Activated naive CD4-positive, alpha-beta T cell treated with anti-CD3 and anti-CD28 coated beads for 36 hours (primary cell): ENCODE measurements at places on chromosomes 2 and 18. TPM values are rescaled to one million over a fixed set of nuclear protein-coding genes. Genes with fewer than 3 reads are reported as not detected.

ANKRD62 gene
- total RNA-seq = not detected

TFCP2L1 gene
- not detected for total RNA-seq

CASP8 gene
- 39.8 TPM for total RNA-seq

FTCDNL1 gene
- 5.2 TPM for total RNA-seq

CNTNAP5 gene
- not detected for total RNA-seq

CKAP2L gene
- total RNA-seq = 49.2 TPM

HS1BP3 gene
- total RNA-seq = 6.0 TPM

GRCh38 chr18:76367168-76368125, 127.6 kb downstream of the ZNF516 start:
- peaks cover 16% of the 10 kb centered on the region for H3K4me1 ChIP-seq
- peaks cover 19% of the 10 kb centered on the region for H3K36me3 ChIP-seq
- no peak overlapping the region for H3K4me3 ChIP-seq
- H3K27me3 ChIP-seq = peaks cover 3% of the 10 kb centered on the region
- no peak overlapping the region for H3K27ac ChIP-seq
- DNase-seq = no peak

DNA sequence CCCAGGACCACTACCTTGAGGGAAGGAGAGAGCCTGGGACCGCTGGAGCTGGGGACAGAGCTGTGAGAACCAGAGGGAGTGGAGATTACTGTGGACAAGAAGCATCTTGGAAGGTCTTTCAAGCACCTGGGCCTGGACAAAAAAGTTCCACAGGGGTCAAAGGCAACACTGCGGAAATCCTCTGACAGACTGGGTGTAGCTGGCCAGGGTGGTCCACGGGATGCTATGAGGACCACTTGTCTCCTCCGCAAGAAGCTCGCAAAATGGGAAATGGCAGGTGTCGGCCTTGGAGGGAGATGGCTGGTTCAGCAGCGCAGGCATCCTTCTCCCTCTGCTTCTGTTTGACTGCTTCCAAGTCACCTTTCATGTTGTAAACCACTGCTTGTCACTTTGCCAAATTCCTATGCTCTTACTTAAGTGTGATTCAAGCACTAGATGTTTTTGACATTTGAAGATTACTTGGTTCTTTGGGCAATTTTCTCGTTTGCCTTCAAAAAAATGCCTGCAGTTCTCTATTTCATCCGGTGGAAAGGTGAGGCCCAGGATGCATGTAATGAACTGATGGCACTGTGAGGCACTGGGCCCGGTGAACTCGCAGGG, 27.7 kb downstream of the KLHL29 start:
- H3K4me1 ChIP-seq = no peaks in the 10 kb centered on the region
- H3K27ac ChIP-seq = no peak overlapping the region

DNA sequence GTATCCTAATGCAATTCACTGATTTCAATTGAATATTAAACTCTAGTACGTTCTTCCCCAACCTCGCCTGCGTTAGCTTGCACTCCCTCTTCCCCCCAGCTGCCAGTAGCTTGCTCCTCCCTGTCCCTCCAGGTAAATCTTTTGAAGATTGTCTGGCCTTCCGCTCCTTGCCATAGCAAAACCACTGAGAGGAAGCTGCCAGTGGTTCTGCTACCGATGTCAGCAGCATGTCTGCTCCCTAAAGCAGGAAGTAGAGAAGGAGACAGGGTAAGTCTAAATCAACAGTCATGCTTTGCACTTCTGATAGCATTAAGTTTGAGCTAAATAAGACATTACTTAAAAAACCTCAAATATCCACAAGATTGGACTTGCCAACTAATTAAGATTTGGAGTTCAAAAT, 89.1 kb downstream of the SCN2A start:
- no peak overlapping the region for H3K27ac ChIP-seq
- peaks cover 13% of the 10 kb centered on the region for H3K4me1 ChIP-seq
- DNase-seq = peak; percentile 35
- no peaks in the 10 kb centered on the region for H3K36me3 ChIP-seq

GRCh38 chr2:211854832-211855231, 683.8 kb downstream of the ERBB4 start:
- H3K4me3 ChIP-seq = no peak overlapping the region
- no peaks in the 10 kb centered on the region for H3K27me3 ChIP-seq
- DNase-seq = no peak
- H3K36me3 ChIP-seq = no peaks in the 10 kb centered on the region
- H3K4me1 ChIP-seq = no peaks in the 10 kb centered on the region

DNA sequence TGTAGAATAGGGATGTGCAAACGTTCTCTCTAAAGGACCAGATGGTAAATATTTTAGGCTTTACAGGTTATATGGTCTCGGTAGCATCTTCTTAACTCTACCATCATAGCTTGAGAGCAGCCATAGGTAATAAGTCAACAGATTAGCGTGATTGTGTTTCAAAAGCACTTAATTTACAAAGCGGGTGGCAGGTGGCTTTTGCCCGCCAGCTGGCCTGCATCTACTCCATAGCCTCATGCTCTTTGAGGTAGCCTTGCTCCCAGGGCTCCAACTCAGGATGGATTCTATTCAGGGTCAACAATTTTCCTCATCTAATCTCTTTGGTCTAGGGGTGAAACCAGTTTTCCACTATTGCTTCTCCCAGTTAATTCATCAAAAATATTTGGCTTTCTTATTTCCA, 5.0 kb upstream of the ATP9B start:
- no peak for DNase-seq
- H3K4me3 ChIP-seq = no peak overlapping the region
- peaks cover 11% of the 10 kb centered on the region for H3K4me1 ChIP-seq
- H3K27me3 ChIP-seq = peaks cover 3% of the 10 kb centered on the region

DNA sequence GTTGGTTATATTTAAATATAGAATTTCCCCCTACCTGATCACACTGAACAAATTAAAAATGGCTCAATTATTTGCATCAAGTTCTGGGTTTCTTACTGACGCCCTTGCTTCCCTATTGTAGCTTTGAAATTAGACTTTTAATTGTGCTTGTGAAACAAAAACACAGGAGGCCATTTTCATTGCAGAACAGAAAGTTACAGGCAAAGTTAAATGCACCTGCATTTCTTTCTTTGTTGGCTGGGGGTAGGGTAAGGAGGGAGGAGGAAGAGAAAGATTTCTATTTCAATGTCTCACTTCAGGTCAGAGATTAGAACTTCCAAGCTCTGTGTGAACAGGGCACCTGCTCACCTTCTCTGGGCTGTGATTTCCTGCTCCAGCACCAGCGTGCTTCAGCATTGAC, 199.6 kb downstream of the BCL11A start:
- H3K4me1 ChIP-seq = peaks cover 9% of the 10 kb centered on the region
- no peak for DNase-seq
- H3K27ac ChIP-seq = no peak overlapping the region
- no peak overlapping the region for H3K4me3 ChIP-seq

DNA sequence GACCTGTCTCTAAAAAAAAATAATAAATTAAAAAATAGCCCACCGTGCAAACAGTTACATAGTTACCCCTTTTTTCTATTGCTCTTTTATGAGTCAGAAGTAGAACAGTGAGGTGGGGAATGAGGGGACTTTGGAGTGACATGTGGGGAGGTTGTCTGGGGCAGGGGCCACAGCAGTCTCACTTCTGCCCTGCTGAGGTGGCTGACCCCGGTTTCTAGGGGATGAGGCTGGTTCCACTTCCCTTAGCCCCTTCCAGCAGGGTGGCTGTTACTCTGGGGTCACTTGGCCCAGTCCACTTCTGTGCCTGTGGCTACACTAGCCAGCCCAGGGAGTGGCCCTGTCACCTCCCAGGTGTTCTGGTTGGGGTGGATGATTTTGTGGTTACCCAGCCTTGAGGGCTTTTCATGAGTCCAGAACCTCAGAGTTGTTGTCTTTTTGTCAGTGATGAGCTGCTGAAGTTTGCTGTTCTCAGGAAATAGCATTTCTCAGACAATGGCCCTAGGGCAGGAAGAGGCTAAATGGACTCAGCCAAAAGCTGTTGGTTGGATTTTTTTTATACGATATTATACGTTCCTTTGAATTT, 28.0 kb upstream of the SCLY start:
- peaks cover 32% of the 10 kb centered on the region for H3K36me3 ChIP-seq
- H3K27ac ChIP-seq = no peak overlapping the region
- no peaks in the 10 kb centered on the region for H3K27me3 ChIP-seq
- H3K4me3 ChIP-seq = no peak overlapping the region

DNA sequence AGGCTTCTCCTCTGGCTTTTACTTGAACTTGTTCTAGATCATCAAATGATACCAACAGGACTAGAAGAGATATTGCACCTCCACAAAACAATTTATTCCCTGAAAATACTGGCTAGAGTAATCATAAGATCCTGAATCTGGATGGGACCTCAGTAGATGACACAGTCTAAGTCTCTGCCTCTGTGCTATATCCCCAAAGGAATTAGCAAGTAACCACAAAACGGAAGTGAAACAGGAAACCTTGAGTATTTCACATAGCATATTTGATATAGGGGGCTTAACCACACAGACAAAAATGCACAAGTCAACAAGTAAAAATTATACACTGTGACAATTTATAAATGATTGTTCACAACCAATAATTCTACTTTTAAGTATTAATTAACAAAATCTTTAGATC, 456.9 kb upstream of the TNP1 start:
- no peak overlapping the region for H3K4me3 ChIP-seq
- H3K27me3 ChIP-seq = no peaks in the 10 kb centered on the region

- no peaks in the 10 kb centered on the region for H3K4me1 ChIP-seq
- no peak overlapping the region for H3K4me3 ChIP-seq
- H3K36me3 ChIP-seq = no peaks in the 10 kb centered on the region
These were observed 24.9 kb upstream of the RPIA start for GRCh38 chr2:88666576-88666975.

DNA sequence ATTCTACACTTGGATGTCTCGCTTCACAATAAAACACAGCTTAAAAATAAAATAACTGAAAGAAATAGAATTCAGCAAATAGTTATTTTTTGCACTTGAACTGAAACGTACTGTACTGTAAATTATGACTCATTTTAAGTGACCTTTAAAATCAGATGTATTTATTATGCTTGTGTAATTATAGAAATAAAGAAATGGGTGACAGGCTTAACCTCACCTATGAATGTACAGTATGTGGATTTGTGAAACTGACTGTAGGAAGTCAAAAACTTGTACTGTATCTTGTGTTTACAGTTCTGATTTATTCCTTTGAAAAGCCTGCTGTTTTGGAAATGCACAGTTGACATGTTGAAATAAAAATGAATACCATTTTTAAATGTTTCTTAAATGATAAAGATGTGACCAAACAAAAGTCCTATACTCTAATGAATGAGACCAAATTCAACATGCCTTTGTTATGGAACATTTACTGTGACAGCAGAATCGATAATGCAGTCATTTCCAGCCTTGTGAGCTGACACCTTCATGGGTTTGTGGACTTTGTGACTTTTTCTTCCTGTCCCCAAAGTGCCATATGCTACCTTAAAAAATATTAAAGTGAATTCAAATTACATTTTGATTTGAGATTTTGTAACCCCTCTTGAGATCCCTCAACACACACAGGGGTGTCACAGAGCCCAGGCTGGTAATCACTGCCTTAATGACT, 32.7 kb downstream of the NEMP2 start:
- no peaks in the 10 kb centered on the region for H3K27me3 ChIP-seq
- H3K4me1 ChIP-seq = peaks cover 18% of the 10 kb centered on the region

DNA sequence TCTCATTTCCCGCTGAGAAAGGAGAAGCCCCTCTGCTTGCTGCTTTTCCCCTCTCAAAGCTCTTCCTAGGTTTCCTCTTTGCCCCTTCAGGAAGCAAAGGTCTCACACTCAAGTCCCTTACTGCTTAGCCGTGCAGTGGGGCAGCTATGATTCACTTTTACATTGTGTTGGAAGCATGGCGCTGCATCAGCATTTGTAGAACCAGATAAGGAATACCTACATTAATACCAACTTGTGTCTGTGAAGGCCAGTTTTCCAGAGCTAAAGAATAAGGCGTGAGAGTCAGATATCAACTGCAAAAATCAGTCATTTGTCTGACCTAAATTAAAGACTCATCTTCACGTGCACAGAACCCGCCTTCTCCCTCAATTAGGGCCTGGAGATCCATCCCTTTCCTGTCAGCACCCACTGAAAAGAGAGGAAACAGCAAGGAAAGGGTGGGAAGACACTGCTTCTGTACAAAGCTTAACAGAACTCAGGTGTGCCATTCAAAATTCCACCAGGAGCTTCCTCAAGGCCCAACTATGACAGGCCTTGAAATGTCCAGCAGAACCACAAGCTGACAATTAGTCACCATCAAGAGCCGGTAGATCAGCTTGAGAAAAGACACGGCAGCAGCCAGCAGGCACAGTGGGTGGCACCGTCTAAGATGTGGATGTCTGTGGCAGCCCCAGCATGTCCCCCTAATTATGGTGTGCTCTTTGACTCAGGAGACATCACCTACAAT, 16.1 kb upstream of the XDH start:
- H3K36me3 ChIP-seq = no peaks in the 10 kb centered on the region
- H3K4me1 ChIP-seq = peaks cover 15% of the 10 kb centered on the region

DNA sequence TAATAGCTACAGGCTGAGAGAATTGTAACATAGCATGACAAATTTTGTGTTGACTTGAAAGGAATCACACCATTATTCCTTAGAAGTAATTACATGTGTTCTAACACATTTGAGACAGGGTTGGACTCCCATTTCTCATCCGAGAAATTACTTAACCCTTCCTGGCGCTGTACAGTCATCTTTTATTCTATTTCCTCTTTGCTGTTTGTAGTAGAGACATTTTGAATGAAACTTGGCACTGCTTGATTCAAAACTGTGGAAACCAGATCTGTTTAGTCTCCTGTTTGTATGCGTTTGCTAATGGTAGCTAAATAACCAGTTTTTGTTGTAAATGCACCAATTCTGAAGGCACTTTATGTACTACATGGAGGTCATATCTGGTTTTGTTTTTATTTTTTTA, 231.9 kb downstream of the ALPK2 start:
- no peaks in the 10 kb centered on the region for H3K36me3 ChIP-seq
- no peak for DNase-seq
- peaks cover 30% of the 10 kb centered on the region for H3K4me1 ChIP-seq
- H3K4me3 ChIP-seq = no peak overlapping the region
- no peak overlapping the region for H3K27ac ChIP-seq
- no peaks in the 10 kb centered on the region for H3K27me3 ChIP-seq

GRCh38 chr18:79507076-79507545, 111.4 kb downstream of the NFATC1 start:
- peaks cover 24% of the 10 kb centered on the region for H3K36me3 ChIP-seq
- peaks cover 65% of the 10 kb centered on the region for H3K4me1 ChIP-seq
- no peaks in the 10 kb centered on the region for H3K27me3 ChIP-seq
- DNase-seq = peak; percentile 57

DNA sequence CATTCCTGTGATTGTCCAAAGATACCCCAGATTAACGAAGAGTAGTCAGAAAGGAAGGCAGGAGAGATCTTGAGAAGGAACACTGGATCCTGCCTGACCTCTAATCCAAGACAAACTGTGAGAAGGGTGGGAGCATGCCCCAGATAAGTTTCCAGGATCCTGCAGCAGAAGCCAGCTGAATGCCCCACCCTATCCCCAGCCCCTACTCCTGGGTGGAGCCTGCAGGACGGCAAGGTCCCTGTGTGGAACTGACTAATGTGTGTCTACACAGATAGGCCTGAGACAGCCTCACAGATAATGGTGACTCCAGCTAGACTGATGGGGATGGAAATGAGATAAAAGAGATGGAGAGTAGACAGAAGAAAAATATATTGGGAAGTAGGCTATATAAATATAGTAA, 174.3 kb downstream of the PDE1A start:
- no peak overlapping the region for H3K4me3 ChIP-seq
- H3K36me3 ChIP-seq = no peaks in the 10 kb centered on the region
- no peak for DNase-seq
- H3K27ac ChIP-seq = no peak overlapping the region

GRCh38 chr2:71212336-71212735, 14.6 kb downstream of the PAIP2B start:
- no peaks in the 10 kb centered on the region for H3K27me3 ChIP-seq
- no peak for DNase-seq
- H3K4me3 ChIP-seq = no peak overlapping the region

GRCh38 chr2:55733335-55733734, 39.7 kb upstream of the PNPT1 start:
- no peaks in the 10 kb centered on the region for H3K36me3 ChIP-seq
- no peaks in the 10 kb centered on the region for H3K4me1 ChIP-seq
- H3K27ac ChIP-seq = no peak overlapping the region
- DNase-seq = no peak
- no peak overlapping the region for H3K4me3 ChIP-seq
